ENCODE measurements at places on chromosomes 5 and 9.

GRCh38 chr5:179342577-179342976, 2.7 kb downstream of the ADAMTS2 start:
- DNase-seq = no peak

GRCh38 chr9:108286638-108287206, 569.1 kb downstream of the ACTL7B start:
- no peak for DNase-seq

DNA sequence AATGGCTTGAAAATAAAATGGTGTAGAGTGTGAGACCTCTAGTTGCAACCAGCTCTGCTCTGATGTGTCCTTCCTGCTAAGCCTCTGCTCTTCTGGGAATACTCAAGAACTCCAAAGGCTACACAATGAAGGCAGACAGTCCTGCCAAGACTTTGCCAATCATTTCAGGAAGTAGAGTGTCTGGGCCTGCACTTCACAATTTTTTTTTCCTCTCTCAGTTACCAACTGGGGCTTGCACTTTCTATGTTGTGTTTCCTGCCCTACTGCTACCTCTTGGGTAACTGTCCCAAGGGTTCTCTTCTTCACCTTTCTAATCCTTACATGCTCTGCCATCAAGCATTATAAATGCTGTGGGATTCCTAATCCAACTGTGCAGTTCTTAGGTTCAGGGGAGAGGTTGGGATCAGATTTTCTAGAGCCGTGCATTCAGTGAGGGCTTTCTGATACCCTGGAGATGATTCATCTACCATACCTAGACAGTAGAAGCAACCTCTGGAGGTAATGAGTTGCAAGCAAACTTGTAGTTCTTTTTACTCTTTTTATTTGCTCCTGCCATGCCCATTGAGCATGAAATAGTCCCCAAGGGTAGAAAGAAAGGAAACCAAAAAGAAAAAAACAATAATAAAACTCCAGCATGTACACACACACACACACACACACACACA, 365.9 kb downstream of the MLLT3 start:
- no peak for DNase-seq

DNA sequence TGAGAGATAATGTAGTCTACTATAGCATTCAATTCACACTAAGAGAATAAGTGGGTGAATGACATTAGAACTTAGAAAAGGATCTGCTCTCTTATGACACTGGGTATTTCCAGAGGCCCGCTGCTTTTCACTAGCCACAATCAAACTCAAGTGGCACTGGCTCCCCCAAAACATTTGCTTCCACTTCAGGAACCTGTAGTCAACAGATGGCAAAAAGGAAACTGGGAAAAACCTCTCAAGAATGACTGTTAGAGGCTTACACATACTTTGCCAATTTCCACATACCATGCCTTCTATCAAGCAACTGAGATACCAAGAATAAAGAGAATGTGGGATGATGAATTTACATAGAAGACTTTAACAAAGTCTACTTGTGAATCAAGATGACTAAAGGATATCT, 11.2 kb downstream of the POC5 start:
- DNase-seq = no peak

DNA sequence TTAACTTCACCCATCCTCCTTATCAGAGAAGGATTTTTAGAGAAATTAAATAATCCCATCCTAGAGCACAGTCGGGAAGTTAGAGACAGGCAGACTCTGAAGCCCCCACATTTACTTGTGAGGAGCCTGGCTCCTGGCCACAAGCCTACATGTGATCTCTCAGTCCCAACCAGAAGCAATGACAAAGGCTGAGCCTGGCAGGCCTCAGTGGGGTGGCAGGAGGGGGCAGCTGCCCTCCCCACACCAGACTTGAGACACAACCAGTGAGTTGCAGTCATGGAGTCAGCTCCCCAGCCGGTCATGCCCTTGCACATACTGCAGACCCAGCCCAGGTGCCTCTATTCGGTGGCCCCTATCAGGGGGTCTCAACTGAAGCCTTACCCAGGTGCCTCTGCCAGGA, 11.0 kb downstream of the NAIF1 start:
- DNase-seq = no peak

GRCh38 chr5:159353661-159354252, 23.5 kb upstream of the IL12B start:
- DNase-seq = no peak

- no peak for DNase-seq
Observed at GRCh38 chr5:60544142-60544541, 155.8 kb downstream of the DEPDC1B start.

DNA sequence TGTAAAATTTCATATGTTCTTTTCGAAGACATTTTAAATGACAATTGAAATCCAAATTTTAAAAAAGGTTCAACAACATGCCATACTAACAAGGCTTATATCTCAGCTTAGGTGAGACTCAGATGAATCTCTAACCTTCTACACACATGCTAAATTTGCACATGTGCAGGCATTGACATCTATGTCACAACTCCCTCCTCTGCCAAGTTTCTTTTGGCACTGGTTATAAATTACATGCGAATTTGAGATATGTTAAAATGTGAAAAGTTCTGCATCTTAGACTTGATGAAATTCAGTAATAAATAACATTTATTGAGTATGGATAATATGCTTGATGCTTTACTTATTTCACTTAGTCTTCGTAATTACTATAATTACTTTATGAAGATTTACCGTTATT, 234.3 kb downstream of the TLE4 start:
- DNase-seq = no peak

DNA sequence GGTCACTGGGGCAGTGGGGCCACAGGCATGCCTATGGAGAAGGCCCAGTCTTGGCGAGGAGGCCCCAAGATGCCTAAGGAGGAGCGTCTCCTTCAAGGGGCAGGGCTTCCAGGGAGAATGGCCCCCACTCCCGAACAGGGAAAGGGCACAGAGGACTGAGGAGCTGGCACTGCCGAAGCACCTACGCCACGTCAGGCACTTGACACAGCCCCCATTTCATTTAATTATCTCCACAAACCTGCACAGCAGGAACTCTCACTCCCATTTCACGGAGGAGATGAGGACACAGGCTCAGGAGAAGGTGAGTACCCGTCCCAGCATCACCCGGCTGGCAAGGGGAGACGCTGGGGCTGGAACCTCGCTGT, 26.0 kb downstream of the EGR1 start:
- no peak for DNase-seq

All from activated CD8-positive, alpha-beta memory T cell treated with anti-CD3 and anti-CD28 coated beads, Interleukin-2, amount 50 U/mL, for 4 hours (primary cell).